A549 treated with Mapracorat at 1 μM for 4 hours (cell line): ENCODE measurements at places on chromosomes 6 and 20. TPM values are rescaled to one million over a fixed set of nuclear protein-coding genes. Genes with fewer than 3 reads are reported as not detected.

The YWHAB gene
- 187 to 204 TPM (median 194 TPM) in 5 replicates for total RNA-seq

The SLC2A10 gene
- not detected in 5 replicates for total RNA-seq

The GLO1 gene
- 88.7 to 103 TPM (median 90.8 TPM) in 5 replicates for total RNA-seq

The GPLD1 gene
- total RNA-seq: 0.77 to 1.2 TPM (median 0.84 TPM) in 5 replicates

The TMEM242 gene
- 5.8 to 8.7 TPM (median 6.4 TPM) in 5 replicates for total RNA-seq

The BMP2 gene
- 0.20 to 0.45 TPM (median 0.33 TPM) in 5 replicates for total RNA-seq

The ZC2HC1B gene
- not detected in 5 replicates for total RNA-seq

The VNN1 gene
- total RNA-seq: 0.06 to 0.15 TPM (median 0.10 TPM) in 3 of 5 replicates, not detected in the others

The CBLN4 gene
- total RNA-seq: not detected in 5 replicates

The EEF1E1 gene
- total RNA-seq: 51.6 to 93.7 TPM (median 57.6 TPM) in 5 replicates

The ZNF311 gene
- 0.10 to 0.29 TPM (median 0.18 TPM) in 5 replicates for total RNA-seq

The PLA2G7 gene
- total RNA-seq: not detected in 5 replicates

The DCDC2 gene
- total RNA-seq: 2.3 to 3.9 TPM (median 2.8 TPM) in 5 replicates

The BACH2 gene
- total RNA-seq: 0.42 to 0.91 TPM (median 0.63 TPM) in 5 replicates

The SIRPB2 gene
- 0.15 TPM in 1 of 5 replicates, not detected in the others for total RNA-seq

The ALDH8A1 gene
- total RNA-seq: 0.07 to 0.25 TPM (median 0.16 TPM) in 5 replicates

The TMEM74B gene
- total RNA-seq: 3.0 to 5.0 TPM (median 4.7 TPM) in 5 replicates

The SLC12A5 gene
- 13.5 to 17.2 TPM (median 14.0 TPM) in 5 replicates for total RNA-seq
